Stimulated activated CD8-positive, alpha-beta memory T cell treated with anti-CD3 and anti-CD28 coated beads, Interleukin-7, amount 100 ng/mL, for 48 hours (primary cell): ENCODE measurements at places on chromosomes 16 and 17.

DNA sequence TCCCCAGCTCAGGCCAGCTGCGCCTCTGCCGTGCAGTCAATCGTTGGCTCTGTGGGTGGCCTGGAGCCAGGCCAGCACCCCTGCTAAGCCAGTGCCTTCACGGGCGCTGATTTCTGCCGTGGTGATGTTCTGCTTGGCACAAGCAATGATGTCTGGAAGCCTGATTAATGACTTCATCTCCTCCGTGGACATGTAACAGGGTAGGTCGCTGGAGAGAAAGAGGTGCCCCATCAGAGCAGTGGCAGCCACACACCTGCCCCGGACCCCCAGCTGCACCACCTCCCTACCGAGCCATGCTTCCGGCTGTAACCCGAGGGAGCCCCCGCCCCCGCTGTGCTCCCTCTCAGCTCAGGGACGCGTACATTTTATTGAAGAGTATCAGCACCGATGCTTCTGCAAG lies 1.9 kb downstream of the ARL16 start:
- no peak for DNase-seq

DNA sequence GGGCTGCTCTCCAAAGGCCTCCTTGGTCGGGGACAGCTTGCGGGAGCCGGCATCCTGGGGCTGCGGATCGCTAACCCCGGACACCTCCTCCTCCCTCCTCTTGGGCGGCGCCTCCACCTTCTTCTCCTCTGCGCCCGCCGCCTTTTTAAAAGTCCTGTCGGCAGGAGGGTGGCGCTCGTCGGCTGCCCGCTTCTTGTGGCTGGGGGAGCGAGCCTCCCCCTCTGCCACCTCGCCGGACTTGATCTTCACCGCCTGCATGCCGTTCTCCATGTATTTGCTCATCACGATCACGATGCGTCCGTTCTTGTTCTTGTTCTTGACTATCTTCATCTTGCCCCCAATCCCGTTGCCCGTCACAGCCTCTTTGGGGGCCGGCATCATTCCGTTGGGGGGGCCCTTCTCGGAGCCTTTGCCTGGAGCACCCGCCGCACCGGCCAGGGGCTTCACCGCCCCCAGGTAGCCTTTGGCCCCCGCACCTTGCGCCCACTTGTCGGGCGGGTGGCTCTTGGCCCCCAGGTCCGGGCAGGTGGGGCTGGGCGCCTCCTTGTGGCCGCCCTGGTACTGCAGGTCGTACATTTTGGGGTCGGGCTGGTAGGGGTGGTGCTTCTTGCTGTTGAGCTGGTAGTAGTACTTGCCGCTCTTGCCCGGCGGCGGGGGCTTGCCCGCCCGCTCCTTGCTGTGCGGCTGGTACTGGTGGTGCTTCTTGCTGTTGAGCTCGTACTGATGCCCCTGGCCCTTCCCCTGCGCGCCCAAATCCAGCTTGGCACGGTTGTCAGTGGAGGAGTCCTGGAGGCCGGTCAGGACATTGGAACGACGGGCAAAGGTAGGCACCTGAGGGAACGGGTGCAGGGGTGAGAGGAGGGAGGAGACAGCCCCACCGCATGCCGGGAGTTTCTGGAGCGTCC lies 4.4 kb downstream of the CBX4 start:
- no peak for DNase-seq

DNA sequence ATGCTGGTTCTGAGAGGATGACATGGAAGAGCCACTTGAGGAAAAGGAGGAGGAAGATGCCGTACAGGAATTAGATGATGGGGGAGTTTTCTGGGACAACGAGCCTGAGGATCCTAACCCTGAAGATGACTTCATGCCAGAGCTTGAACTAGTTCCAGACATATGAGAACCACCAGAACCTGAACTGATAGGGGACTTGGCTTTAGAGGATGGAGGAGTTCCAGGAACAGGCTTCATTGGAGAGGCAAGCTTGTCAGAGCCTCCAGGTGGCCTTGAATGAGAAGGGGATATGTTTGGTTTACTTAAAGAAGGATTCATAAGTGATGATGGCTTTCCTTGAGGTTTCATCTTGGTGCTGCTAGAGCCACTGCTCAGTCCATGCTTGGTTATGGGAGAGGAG lies 6.9 kb upstream of the FBXL20 start:
- DNase-seq, result no peak

GRCh38 chr16:49484936-49485335 lies 111.3 kb downstream of the C16orf78 start:
- no peak for DNase-seq

GRCh38 chr17:43907998-43908721 lies 824 bp upstream of the MPP2 start:
- DNase-seq, result no peak
